Fibroblast of skin of left quadriceps (primary cell): ENCODE measurements at places on chromosomes 6 and 20.

- no peak for DNase-seq
These were observed 78.8 kb upstream of the KIF25 start for GRCh38 chr6:167918548-167919278.

GRCh38 chr6:22442826-22443225 lies 126.5 kb upstream of the HDGFL1 start:
- no peak for DNase-seq

DNA sequence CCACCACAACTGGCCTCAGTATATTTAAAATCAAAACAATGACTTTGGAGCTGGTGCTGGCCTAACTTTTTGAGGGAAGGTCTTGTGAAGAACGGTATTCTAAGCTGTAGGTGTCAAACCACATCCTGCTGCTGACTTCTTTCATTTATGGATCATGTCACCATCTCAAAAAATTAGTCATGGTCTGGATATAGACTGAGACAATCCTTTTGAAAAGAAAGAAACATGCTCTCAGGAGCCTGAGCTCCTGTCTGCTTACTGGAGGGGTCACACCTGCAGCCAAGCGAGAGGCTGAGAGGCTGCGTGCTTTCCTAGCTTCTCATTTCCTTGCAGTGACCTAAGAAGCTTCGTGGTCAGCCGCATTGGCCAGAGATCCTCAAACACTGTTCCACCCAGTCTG lies 55.2 kb downstream of the TIAM2 start:
- no peak for DNase-seq

DNA sequence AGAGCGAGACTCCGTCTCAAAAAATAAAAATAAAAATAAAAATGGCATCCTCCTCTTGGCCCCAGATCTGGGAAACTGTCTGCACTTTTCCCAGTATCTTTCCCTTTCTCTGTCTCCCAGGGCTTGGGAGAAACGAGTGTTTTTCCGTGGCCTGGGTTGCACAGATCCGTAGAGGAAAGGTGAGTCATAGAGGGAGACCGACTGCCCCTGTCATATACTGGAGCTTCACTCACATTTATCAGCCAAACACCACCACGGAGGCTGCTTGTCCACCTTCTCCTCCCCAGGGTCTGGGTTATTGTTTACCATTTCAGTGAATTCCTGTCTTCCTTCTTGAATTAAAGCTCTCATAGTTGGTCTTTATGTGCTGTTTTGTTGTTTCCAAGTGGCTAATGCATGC lies 31.9 kb upstream of the EIF2S2 start:
- DNase-seq = no peak

GRCh38 chr6:99187429-99187828 lies 162.0 kb downstream of the FAXC start:
- DNase-seq = no peak

GRCh38 chr6:52341561-52342260 lies 20.2 kb upstream of the PAQR8 start:
- no peak for DNase-seq

DNA sequence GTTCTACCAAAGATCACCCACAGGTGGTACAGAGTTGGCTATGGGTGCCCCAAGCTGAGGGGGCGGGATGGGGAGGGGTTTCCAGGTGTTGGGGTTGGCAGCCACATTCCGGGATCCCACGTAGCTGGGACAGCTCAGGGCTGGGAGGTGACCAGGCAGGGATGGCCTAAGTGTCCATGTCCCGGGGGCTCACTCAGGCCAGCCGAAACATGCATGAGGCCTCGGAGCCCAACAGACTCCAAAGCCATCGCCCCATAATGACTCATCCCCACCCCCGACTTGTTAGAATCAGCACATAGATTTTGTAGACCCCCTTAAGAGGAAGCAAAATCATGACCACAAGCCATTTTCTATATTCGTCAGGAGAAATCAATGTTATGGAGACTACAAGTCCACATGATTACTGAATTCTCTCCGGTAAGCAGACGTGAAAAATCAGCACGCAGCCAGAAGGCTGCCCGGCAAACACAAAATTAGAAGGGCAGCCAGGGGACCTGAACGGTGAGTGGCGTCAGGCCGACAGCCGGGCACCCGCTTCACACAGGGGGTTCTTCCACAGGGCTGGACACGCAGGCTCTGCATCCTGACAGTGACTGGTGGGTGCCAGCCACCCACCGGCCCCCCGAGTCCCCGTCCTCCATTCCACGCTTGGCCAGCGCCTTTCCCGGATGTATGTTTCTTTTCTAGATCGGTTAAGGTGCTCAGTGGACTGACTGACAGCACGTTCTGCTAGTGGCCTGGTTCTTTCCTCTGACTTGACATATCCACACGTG lies 81.2 kb downstream of the RAMACL start:
- DNase-seq = no peak

DNA sequence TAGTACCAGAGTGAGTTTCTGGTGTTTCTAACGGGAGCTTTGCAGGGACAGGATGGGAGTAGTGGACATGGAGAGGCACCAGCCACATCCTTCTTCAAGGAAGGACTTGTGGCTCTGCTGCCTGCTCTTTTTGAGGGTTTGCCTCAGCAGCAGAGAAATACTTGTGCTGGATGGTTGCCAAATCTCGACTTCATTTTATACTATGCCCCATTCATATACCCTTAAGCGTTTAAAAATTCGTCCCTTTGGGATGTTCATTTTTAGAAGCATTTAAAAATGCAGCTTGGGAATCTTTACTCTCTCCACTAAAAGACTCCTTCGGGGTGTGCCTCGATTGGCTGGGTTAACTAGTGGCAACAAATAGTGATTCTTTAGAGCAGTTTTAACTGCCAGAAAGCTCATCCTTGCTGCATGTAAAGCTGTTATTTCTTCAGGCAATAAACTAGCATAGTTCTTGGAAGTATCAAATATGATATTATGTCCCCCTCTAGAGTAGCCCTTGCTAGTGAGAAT lies 126.5 kb upstream of the B3GAT2 start:
- DNase-seq = no peak

GRCh38 chr6:53055873-53056272 lies 9.3 kb upstream of the FBXO9 start:
- DNase-seq = no peak

GRCh38 chr20:49768204-49769047 lies 44.2 kb upstream of the SLC9A8 start:
- DNase-seq = peak; percentile 91

DNA sequence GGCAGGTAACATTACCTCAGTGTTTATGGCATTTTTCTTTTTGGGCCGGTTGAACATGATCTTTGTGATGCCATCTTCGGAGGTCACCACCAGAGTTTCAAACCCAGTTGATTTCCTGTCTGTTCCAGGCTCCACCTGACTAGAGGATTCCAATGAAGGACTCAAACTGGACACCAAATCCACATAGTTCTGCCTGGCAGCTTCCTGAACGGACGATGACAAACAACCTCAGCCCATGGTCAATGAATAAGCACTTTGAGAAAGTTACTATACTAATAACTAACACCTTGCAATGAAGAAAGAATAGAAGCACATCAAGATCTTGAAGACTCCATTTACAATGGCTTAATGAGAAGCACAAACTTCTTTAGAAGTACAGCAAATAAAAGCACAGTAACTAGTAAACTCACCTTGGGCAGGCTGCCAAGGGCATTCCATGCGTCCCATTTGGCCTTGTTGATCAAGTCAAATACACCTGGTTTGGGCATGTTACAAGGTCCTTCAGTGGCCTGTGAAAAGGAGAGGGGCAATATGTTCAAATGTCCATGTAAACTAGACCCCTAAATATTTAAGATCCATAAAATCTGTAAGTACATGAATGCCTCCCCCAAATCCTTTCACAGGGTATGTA lies 4.9 kb downstream of the ECI2 start:
- no peak for DNase-seq

GRCh38 chr6:68724060-68724459 lies 89.0 kb downstream of the ADGRB3 start:
- no peak for DNase-seq

DNA sequence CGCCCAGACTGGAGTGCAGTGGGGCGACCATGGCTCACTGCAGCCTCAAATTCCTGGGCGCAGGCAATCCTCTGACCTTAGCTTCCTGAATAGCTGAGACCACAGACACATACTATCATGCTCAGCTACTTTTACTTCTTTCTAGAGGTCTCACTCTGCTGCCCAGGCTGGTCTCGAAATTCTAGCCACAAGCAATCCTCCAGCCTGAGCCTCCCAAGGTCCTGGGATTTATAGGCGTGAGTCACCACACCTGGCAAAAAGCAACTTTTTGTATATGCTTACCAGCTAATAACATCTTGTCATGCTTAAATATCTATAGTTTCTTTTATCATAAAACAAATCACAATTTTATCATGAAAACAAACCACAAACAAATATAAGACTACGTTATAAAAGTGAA lies 23.0 kb downstream of the RNASET2 start:
- no peak for DNase-seq

GRCh38 chr6:163014736-163015135 lies 287.0 kb downstream of the PACRG start:
- DNase-seq = peak; percentile 32

DNA sequence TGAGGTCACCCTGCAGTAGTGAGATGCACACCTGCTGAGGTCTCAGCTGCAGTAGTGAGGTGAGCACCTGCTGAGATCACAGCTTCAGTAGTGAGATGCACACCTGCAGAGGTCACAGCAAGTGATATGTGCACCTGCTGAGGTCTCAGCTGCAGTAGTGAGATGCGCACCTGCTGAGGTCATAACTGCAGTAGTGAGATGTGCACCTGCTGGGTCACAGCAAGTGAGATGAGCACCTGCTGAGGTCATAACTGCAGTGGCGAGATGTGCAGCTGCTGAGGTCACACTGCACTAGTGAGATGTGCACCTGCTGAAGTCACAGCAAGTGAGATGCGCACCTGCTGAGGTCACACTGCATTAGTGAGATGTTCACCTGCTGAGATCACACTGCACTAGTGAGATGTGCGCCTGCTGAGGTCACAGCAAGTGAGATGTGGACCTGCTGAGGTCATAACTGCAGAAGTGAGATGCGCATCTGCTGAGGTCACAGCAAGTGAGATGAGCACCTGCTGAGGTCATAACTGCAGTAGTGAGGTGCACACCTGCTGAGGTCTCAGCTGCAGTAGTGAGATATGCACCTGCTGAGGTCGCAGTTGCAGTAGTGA lies 20.8 kb downstream of the ZDHHC14 start:
- no peak for DNase-seq

DNA sequence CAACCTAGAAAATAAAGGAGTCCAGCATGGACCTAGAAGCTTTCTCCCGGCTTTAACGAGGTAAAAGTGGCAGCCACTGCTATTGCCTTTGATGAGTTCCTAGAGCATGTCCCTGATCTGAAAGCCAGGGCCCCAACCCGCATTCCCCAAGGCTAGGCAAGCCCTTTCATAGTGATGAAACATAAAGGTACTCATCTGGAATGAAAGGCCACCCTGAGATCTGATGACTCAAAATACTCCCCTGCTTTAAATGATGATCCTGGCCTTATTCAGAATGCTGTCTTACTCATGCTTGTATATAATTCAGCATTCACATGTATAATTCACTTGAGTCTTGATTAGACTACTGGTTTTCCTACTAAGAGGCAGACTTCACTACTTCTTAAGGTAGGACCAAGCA lies 21.3 kb downstream of the TTPAL start:
- DNase-seq = peak; percentile 61

DNA sequence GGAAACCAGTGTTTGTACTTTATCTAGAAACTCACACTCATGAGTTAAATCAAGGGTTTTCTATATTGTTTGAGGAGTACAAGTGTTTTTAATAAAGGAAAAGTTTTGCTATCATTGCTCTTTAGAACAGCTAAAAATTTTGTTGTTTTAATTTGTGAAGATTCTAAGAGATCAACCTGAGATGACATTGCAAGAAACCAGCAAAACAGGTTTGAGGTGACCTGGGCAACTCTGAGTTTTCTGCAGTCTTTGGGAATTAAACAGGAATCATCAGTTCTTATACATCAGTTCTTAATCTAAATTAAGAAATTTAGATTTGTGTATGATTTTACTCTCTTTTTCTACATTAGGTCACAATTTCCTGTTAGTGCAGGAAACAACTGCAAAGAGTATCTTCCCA lies 114.5 kb downstream of the JAG1 start:
- no peak for DNase-seq
